ENCODE measurements at places on chromosomes 2 and 18.

DNA sequence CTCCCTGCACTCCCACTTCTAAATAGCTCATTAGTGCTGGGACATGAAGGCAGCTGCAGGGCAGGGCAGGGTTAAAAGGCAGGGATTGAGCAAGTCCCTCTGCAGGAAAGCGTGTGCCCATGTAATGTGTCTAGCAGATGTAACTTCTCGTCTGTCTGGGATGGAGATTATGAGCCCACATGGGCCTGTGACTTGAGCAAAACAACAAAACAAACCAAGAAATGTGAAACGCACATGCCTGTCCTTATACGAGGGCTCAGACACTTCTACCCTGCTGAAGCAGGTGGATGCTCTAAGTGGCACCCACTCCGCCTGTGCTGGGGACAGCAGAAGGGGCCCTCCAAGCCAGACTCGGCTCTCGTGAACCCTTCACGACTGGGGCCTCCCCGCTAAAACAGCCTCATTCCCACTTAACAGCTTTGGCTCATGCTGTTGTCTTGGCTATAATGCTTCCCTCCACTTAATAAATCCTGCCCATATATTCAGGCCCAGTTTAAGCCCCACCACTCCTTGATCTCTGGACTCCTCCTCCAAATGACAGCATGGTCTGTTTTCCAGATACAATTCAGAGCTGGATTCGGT lies 40.9 kb downstream of the TMEM247 start:
- DNase-seq, result peak; percentile 37

DNA sequence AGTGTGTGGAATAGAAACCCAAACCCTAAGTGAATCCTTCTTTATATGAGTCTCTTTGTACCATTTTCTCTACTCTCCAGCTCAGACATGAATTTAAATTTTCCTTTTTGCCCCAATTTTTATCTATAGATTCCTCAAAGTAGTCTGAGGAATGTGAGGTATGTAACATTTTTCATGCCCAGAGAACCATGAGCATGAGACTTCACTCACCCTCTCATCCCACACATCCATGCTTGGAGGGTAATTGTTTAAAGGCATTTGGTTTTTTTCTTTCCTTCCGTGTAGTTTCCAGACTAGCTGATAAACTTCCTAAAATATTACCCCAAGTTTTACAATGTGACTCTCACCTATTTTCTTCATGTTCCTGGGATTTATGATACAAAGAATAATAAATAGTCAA lies 2056.8 kb upstream of the CELF4 start:
- no peak for DNase-seq

GRCh38 chr2:235500761-235501672 lies 7.2 kb downstream of the AGAP1 start:
- DNase-seq, result peak; percentile 61

DNA sequence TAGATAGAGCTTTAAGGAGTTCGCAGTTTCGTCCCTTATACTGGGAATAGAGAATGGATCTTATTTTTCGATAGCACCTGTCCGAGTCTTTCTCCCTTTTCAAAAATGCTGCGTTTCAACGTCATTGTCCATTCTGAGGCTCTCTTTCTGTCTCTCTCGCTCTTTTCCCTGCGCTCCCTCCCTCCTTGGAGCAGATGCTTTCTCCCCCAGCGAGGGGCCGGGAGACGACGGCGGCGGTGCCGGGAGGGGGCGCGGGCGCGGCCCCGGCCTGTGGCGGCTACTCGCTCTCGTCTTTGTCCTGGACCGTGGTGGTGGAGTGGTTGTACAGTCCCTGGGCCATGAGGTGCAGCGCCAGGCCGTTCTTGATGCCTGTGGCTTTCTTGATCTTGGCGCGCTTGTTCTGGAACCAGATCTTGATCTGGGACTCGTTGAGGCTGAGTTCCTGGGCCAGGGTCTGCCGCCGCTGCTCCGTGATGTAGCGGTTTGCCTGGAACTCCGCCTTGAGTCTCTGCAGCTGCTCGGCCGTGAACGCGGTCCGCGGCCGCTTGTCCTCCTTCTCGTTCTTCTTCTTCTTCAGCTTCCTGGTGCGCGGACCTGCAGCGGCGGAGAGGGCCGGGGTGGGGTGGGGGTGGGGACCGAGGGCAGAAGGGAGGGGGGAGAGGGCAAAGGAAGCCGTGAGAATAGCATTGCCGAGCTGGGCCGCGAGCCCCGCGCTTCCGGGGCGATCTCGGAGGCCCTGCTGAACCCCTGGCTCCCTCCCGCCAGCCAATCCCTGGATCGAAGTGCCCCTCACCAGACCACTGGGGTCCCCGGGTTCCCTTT lies 4.6 kb downstream of the EN1 start:
- DNase-seq, result no peak

DNA sequence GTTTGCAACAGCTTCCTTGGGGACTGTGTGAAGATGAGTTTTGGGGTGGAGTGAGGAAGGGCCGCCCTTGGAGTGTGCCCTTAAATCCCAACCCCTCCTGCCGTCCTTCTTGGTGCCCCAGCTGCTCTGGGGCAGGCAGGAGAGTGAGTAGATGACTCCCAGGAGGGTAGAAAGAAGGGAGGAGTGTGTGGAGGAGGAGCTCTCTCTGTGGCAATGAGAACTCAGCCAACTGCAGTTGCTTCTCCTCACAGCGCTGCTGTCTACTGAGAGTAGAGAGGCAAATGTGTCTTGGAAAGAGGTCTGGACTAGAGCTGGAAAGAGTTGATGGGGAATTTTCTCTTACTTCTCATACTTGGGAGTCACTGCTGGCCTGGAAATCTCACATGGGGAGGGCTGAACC lies 21.8 kb upstream of the SIX2 start:
- DNase-seq, result no peak

- peak; percentile 8 for DNase-seq
These were observed 124.1 kb downstream of the ANKRD30BL start for GRCh38 chr2:132037527-132038178.

DNA sequence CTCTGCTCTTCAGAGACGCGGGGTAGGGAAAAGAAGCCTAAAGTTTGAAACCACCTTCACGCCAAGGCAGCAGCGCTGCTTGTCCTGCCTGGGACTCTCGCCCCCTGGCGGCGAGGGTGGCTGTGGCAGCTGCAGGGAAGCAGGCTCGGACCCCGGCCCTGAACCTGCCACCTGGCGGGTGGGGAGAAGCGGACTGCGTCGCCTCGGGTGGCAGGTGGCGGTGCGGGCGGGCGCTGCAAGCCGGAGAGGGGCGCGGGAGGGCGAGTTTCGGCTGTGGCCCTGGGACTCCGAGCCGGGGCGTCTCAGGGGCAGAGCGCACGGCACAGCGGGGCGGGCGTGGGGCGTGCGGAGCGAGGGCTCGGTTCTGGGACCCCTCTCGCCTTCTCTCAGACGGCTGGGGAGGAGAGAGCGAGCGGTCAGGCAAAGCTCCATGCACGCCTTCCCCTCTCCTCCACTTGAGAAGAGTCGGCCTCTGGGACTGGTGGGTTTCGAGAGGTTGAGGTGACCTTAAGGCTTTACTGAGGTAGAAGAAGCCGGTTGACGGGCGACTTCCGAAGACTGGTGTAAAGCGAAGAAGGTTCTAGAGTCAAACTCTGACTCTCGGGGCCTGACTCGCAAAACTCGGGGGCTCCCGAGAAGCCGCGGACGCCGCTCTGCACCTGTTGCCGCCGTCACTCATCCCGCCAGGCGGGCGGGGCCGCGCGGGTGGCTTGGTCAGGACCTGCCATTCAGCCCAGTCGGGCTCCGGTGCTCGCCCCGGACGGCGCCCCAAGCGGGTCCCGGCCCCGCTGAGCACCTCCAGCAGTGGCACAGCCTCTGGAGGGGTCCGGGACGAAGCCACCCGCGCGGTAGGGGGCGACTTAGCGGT lies 1.1 kb upstream of the BOLL start:
- peak; percentile 40 for DNase-seq

DNA sequence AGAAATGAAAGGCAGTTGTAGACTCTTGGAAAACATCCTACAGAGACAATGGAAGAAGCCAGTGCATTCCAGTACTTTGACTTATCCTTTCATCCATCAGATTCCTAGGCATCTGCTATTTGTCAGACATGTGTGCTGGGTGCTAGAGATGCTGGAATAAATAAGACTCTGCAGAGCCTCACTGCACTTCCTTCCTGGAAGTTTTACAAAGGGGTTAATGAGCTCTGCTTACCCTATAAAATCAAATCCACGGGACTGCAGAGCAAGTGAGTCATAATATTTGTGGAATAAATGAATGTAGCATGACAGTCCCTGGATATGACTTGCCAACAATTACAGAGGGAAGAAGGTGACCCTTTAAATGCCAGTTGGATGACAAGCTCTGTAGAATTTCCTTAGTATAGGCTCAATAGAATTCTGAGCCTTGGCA lies 52.7 kb upstream of the NPAS2 start:
- DNase-seq, result peak; percentile 36

DNA sequence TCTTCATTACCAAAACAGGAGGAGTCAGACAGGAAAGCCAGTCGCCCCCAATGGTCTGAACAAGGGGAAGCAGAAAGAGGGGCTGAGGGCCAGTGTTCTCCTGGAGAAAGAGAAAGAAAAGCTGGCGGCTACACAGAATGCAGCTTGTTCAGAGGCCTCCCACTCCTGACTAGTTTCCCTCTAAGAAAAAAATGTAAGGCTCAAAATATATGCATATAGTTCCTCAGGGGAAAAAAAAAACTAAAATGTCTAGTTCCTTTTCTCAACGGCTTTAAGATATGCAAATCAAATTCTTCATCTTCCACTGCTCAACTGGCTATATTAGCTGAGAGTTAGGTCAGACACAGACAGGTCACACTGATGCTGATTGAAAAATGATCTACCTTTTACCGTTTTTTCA lies 18.6 kb downstream of the MBOAT2 start:
- peak; percentile 51 for DNase-seq

DNA sequence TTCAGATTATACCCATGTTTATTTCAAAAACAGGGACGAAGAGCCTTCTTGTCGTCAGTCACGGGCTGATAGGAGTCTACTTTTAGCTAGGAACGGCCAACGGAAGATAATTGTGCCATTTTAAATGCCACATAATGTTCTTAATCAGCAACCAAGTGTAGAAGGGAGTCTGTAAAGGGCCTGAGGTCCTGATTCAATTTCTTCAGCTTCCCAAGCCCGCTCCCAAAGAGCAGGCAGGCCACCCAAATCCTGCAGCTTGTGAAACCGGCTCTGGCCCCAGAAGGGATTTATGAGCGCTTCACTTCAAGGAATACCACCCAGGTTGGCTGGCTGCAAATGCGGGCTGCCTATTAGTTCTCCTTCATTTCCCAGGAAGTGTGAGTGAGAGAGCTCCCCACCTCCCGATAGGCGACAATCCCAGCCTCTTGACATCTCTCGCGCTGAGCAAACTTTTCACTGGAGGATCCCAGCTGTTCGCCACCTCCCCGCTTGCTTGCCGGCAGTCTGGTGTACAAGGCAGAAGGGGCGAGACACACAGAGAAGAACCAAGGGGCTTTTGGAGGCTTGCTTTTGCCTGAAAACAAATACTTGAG lies 272.9 kb downstream of the CDH20 start:
- peak; percentile 70 for DNase-seq

DNA sequence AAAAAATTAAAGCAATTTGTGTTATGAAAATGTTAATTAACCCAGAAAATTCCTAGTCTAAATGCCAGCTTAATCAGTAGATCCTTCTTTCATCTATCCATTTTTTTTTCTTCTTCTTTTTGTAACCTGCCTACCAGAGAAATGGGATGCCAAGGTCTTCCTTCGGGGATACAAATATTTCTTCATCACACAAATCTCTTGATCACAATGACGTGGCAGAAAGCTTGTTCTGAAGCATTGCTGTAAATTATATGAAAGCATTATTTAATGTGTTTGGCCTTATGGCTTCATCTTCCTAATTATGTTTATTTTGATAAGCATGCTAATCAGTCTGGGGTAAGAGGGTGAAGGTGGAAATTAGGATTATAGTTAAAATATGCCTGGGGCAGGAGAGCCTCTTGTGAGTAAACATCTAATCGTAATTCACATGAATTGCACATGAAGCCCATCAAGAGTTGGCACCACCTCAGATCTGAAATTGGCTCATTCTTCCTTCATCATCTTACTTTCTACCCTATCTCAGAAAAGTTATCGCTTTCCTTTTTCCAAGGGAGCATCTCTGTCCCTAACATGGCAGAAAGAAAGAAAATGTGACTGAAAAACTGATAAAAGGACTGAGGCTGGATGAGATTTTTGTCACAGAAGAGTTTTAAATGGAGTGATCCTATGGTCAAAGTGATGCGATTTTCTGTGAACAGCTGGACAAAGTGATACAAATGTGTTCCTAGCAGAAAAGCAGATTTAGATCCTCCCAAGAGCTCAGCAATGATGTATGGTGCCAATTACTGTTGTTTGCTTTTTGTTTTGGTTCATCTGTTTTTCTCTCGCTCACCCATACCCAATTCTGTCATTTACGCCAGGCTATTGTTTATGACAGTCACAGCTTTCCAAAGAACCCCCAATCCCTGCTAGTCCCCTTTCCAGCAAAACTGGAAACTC lies 76.9 kb upstream of the PMAIP1 start:
- no peak for DNase-seq

- DNase-seq, result no peak
These were observed 100.1 kb upstream of the TLK1 start for GRCh38 chr2:171260471-171261424.

- no peak for DNase-seq
These were observed 239.1 kb downstream of the FAM210A start for GRCh38 chr18:13487237-13487636.

DNA sequence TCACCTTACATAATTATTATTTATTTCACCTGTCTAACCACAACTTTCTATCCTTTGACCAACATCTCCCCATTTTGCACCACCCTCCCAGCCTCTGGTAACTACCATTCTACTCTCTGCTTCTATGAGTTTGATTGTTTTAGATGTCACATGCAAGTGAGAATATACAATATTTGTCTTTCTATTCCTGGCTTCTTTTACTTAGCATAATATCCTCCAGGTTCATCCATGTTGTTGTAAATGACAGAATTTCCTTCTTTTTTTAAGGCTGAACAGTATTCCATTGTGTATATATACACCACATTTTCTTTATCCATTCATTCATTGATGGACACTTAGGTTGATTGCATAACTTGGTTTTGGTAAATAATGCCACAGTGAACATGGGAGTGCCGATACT lies 24.0 kb downstream of the PPM1B start:
- no peak for DNase-seq

GRCh38 chr2:34241905-34242762 lies 643.0 kb upstream of the FAM98A start:
- DNase-seq, result no peak

DNA sequence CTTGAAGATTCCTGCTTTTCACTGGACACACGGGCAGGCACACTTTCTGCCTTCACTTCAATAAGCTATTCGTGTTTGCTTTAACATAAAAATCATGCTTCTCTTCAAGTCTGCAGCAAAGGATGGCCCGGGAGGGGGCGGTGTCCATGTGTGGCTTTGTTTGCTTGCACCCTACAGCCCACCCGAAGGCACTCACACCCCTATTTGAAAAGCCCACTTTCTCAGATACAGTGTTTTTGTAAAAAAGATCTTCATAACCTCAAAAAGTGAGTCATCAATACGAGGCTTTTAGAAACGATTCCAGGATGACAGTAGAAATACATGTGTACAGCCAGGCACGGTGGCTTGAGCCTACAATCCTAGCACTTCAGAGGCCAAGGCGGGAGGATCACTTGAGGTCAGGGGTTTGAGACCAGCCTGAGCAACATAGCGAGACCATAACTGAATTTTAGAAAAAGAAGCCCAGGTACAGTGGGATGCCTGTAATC lies 36.5 kb upstream of the HPCAL1 start:
- DNase-seq, result peak; percentile 8

Data from cardiac muscle cell (in vitro differentiated cells and primary cell).